ENCODE measurements at places on chromosomes 3 and 15.

- peak; percentile 62 for DNase-seq
Observed at GRCh38 chr3:142586803-142587406, 8.4 kb upstream of the ATR start.

- peak; percentile 54 for DNase-seq
Observed at GRCh38 chr3:149487598-149488197, 13.2 kb downstream of the TM4SF4 start.

- DNase-seq: no peak
Observed at GRCh38 chr3:191065181-191065805, 133.7 kb upstream of the OSTN start.

DNA sequence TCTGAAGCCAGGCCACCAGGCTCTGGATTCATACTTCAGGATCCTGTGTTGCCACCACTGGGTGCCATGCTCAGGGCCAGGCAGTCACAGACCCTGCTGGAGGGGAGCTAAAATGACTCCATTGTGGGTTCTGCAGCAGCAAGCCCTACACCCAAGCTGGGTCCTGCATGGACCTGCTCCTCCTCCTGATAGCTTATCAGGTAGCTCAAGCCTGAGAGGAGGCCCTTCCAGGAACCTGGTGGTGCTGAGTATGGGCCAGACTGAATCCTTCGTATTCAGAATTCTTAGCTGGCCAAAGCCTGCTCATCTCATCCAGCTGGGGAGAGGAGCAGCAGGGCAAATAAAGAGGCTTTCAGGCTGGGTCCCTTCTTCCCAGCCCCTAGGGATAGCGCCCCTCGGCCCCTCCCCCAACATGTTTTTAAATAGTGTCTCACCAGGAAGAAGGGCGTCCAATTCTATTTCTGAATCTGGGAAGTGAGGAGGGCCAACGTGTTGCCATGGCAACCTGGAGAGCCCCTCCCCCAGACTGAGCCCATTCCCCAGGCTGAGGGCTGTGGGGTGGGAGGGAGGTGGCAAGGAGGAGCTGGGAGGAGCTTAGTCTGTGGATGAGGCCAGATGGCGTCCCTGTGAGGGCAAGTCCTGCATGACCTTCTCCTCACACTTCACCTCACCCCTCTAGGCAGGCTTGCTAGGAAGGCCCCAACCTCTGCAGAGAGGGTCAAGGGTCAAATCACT lies 11.0 kb upstream of the CAMKV start:
- no peak for DNase-seq

- DNase-seq: no peak
Observed at GRCh38 chr3:48082580-48083184, 66.5 kb upstream of the MAP4 start.

DNA sequence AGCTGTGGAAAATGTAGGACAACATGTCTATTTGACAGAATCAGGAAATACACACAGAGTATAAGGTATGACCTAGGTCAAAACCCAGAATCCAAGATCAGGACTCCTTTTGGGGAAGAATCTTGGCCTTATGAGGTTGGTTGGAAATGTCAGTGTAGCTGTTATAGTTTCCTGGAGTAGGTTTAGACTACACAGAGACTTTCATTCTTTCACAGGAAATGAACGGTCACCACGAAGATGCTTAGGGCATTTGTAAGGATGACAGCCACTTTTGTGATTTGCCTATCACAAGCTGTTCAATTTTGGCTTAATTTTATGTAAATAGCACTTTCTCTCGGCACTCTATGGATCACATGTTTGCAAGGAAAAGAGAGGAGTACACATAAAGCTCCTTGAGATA lies 18.6 kb upstream of the ZBTB20 start:
- DNase-seq: no peak

GRCh38 chr3:23108451-23109057 lies 94.6 kb upstream of the UBE2E2 start:
- DNase-seq: no peak

GRCh38 chr3:8837162-8837561 lies 67.7 kb upstream of the OXTR start:
- DNase-seq: no peak

GRCh38 chr3:159045279-159045885 lies 243.5 kb downstream of the MFSD1 start:
- peak; percentile 96 for DNase-seq

DNA sequence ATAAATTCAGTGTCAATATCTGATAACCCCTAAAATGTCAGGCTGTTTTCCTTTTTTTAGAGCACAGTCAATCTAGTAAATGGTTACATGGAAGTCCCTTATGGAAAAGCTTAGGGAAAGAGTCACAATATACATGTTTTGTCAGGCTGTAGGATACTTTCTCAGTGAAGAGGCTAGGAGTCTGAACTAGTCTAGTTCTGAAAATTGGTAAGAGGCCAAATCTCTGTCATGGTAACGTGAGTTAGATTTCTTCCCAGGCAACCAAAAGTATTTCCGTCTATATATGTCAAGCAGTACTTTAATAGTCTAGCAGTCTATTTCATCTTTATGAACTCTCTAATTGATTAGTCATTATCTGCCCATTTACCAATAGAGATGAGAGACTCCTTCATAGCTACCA lies 215.9 kb upstream of the LRRC3B start:
- DNase-seq: no peak

- no peak for DNase-seq
Observed at GRCh38 chr15:40436116-40436891, 4.4 kb upstream of the BAHD1 start.

- no peak for DNase-seq
Observed at GRCh38 chr3:37498126-37499039, 324.0 kb upstream of the LRRFIP2 start.

DNA sequence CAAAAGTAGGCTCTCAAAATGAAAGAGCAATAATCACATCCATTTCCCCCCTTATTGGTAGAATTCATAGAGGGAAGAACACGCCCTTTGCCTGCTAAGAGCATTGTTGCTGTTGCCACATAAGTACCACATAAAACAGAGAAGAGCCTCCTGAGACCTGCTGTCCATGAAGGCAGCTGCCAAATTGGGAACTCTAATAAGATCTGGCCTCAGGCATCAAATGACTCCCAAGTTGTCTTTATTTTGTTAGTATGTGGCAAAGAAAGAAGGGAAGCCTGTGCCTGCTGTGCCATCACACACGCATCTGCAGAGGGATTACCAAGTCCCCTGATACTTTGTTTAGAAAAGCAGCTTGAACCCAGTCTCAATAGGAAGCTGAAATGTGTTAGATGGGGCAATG lies 23.9 kb downstream of the VGLL3 start:
- DNase-seq: no peak

DNA sequence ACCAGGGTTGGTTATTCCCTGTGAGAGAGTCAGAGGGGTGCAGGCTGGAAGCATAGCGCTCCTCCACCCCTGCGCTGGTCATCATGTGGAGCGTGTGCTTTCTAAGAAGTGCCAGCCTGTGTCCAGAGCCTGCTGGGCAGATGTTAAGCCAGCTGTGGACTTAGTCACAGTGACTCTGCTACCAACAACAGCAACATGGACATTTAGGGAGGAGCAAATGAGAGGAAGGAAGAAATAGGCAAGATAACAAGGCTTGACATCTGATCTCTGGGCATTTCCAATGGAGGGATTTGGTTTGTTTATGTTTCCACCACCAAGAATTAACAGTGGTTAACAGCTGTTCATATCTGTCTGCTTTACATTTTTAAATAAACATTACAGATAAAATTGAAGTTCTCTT lies 36.4 kb upstream of the MYZAP start:
- no peak for DNase-seq

GRCh38 chr3:81164806-81165205 lies 596.6 kb downstream of the GBE1 start:
- no peak for DNase-seq

All from SHP77 (cell line).